Epithelial cell of esophagus (primary cell): ENCODE measurements at places on chromosomes 7 and 10.

DNA sequence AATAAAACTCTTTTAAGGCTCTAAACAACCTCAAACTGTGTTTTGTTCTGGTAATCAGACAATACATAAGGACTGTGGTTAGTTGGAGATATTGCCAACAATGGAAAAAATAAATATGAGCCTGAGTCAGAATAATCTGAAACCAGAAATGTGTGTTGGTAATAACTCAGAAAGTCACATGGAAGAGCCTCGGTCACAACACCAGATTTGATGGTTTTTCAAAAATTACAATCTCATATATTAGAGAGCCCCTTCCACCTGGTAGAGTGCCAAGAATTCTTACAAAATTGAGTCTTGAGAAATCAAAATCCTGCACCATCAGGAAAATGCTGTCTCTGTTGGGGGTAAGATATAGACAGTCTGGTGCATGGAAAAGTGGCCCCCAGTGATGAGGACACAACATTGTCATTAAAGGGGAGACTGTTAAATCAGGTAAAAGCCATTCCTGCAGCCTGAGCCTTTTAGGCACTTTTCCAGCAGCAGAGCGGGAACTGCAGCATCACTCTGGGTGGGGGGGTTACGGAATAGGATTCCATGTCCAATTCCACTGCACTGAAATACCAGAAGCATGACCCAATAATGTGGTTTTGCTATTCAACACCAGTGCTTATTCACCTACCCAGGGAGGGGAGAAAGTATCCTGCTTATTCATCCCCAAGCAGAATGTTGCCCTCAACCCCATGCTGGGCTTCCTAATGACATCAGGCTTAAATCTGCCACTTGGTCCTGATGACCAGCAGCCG lies 9.5 kb upstream of the ADAM12 start:
- DNase-seq = peak; percentile 93

DNA sequence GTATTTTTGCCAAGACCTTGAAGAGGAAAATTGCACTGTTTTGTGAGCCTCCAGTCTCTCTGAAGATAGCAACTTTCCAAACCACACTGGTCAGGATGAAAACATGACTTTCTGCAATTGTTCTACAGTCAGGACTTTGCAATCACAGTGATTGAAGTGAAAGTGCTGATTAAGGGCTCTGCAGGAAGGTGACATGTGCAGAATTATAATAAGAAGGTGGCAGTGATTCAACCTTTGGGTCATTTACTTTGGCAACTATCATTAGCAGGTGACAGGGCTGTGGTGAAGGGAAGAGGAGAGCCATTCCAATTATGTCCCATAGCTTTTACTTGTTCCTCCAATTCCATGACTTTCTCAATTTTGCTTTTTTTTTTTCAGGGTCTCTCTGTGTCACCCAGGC lies 350.0 kb upstream of the FZD8 start:
- DNase-seq = no peak

DNA sequence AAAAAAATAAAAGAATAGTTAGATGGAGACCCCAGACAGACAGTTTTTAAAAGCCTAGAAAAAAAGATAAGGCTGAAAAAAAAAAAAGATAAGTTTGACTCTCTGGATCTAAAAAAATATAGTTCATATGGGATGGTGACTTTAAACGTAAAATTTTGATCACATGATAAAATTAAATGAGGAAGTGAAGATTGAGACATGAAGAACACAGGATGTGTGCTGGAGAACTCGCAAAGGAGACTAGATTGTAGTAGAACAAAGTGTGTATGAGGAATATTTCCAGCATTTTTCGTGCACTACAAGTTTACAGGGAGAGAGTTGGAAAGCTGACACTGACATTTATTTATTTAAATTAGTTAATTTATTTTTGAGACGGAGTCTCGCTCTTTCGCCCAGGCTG lies 286.4 kb downstream of the PRPF18 start:
- no peak for DNase-seq

GRCh38 chr7:120856198-120856597 lies 1.7 kb downstream of the TSPAN12 start:
- no peak for DNase-seq

- no peak for DNase-seq
These were observed 398.3 kb upstream of the CHRM2 start for GRCh38 chr7:136470179-136470578.

DNA sequence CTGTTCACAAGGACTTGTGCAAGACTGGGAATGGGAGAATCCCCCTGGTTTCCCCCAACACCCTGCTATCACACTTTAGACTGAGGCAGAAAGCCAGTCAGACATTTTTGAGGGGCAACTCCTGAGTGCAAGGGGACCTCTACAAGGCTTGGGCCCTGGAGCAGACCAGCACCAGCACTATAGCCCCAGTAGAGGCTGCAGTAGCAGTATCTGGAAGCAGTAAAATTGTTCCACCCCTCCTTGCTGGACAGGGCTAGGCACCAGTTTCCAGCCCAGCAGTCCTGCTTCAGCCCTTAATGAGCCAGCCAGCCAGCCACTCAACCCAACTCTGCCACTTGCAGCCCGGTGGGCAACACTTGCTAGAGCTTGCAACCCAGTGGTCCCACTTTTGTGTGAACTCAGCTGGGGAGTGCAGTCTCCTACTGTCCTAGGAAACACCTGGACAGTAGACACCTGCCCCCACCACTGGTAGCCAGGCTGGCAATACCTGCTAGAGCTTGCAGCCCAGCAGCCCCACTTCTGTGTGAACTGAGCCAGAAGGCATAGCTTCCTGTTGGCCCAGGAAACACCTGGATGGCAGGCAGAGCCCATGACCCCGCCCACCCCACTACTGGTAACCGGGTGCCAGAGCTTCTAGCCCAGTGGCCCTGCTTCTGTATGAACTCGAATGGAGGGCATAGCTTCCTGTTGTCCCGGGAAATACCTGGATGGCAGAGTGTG lies 65.0 kb downstream of the FBXL13 start:
- peak; percentile 14 for DNase-seq

GRCh38 chr7:3200504-3200903 lies 100.5 kb upstream of the SDK1 start:
- peak; percentile 32 for DNase-seq

DNA sequence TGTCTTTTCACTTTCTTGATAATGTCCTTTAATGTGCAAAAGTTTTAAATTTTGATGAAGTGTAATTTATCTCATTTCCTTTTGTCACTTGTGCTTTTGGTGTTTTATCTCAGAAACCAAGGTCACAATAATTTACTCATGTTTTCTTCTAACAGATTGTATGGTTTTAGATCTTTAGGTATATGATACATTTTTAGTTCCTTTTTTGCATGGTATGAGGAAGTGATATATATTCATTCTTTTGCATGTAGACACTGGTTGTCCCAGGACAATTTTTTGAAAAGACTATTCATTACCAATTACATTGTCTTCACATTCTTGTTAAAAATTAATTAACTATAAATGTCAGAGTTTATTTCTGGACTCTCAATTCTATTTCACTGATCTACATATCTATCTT lies 39.8 kb upstream of the GPR22 start:
- no peak for DNase-seq

DNA sequence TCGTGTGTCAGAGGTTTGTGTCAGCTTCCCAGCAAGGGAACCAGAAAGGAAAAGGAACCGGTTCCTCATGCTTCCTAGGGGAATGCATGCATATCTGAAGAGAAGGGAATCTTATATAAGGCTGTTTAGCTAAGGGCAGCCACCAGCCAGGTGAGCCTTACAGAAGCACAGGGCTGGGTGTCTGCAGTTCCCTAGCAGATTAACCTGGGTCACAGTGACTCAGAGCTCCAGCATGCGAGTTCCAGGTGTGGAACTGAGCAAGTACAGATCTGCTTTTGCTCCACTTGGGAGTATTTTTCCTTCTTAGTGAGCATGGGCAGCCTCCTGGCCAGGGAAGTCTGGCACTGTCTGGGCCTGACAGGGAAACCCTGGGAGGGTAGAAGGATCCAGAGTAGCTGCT lies 957 bp upstream of the ANKRD2 start:
- DNase-seq = peak; percentile 99

DNA sequence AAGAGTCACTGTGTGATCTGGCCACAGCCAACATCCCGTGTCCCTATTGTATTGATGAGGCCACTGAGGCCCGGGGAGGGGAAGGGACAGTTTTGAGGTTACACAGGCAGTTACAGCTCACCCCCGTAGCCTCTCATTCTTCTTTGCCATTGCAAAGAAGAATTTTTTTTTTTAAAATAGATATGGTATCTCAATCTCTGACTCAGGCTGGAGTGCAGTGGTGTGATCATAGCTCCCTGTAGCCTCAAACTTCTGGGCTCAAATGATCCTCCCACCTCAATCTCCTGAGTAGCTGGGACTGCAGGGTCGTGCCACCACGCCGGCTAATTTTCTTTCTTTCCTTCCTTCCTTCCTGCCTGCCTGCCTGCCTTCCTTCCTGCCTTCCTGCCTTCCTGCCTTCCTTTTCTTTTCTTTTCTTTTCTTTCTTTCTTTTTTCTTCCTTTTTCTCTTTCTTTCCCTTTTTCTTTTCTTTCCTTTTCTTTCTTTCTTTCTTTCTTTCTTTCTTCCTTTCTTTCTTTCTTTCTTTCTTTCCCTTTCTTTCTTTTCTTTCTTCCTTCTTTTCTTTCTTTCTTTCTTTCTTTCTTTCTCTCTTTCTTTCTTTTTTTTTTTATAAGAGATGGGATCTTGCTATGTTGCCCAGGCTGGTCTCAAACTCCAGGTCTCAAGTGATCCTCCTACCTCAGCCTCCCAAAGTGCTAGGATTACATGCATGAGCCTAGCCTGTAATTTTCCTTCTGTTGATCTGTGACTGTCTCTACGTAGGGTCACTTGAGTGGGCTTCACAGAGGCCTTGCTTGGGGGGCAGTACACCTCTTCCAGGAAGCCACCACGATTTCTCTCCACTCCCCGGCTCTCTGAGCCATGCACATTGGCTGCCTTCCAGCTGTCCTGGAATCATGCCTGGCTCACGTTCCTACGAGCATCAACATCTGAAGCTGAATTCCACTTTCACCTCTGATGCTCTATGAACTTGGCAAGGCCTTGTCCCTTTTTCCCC lies 31.3 kb downstream of the TMEM270 start:
- peak; percentile 22 for DNase-seq

DNA sequence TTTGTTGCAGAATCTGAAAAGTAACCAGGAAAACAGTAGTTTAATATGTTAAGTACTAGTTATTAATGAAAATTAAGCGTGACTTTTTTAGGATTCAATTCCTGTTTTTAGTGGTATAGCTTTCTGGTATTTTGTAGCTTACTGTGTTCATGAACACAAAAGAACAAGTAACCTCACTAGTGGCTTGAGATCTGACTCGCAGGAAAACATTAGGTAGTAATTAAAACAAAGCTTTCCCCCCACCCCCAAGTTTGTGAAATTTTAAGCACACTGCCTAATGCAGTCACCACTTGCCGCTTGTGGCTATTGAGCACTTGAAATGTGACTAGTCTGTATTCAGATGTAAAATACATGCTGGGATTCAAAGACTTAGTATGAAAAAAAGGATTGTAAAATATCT lies 102.5 kb upstream of the RPA3 start:
- no peak for DNase-seq

DNA sequence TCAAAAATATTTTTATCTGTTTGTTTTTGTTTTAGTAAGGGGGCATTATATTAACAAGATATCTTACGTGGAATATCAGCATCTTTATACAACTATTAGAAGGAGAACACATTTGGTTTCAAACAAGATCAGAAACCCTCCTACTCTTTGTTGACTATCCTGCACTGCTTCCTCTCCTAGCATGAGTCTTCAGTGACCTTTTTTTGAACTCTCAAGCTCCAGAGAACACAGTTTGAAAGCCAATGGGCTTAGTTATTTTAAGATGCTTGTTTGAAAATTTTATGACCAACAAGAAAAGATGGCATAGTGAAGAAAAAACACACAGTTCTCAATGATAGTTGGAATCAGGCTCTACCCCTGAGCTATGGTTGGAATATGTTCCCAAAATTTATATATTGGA lies 37.2 kb upstream of the RTKN2 start:
- DNase-seq = no peak

DNA sequence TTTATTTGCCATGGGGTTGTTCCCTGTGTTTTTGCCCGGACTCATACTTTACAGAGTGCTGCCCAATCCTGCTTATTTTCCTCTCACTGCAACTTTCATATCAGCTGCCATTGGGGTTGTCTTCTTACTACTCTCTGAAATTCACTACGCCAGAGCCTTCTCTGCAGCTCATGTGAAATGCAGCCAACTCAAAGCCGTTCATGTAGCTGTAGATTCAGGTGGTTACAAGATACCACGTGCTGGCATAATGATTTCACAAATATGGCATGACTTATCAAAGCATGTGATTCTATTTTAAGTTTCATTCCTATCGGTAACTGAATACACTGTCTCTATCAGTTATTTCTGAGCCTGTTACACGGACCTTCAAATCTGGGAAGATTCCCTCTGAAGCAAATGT lies 130.3 kb upstream of the WNT16 start:
- no peak for DNase-seq

DNA sequence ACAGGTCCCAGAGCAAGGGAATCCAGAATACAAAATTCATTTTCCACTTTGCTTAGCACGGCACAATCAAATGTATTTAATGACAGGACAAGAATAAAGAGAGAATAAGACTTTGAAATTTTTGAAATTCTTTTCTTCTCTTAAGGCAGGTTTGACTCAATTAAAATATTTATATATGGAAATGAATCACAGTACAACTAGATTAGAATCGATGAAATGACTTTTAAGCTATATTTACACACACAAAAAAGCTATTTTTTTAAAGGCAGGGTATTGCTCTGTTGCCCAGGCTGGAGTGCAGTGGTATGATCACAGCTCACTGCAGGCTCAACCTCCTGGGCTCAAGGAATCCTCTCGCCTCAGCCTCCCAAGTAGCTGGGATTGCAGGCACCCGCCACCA lies 265.4 kb upstream of the SLC26A5 start:
- no peak for DNase-seq

DNA sequence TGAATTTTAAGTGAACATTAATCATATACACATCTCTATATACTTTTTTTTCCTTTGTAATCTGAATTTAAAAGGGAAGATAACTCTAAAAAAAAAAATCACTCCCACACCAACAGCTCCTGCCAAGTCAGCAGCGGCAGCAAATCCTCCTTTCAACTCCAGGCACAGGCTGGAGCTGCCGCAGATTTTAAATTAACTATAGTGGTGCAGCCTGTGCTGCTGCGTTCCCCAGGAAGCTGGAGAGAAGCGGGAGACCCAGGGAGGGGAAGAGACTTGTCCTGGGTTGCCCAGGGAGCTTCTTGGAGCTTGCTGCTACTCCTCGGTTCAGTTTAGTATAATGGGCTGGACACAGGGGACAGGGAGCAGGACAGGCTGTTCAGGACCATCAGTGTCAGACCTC lies 32.6 kb upstream of the HSPB1 start:
- no peak for DNase-seq

GRCh38 chr10:103663802-103664201 lies 170.3 kb downstream of the NEURL1 start:
- no peak for DNase-seq

GRCh38 chr10:48769706-48770435 lies 85.2 kb downstream of the WDFY4 start:
- DNase-seq = no peak

- DNase-seq = no peak
These were observed 564.1 kb upstream of the KCND2 start for GRCh38 chr7:119708891-119709290.
